ENCODE measurements at places on chromosomes 7 and 10.

GRCh38 chr7:122092964-122093797 lies 50.9 kb downstream of the AASS start:
- peak; percentile 54 for DNase-seq

- DNase-seq, result no peak
Measured at GRCh38 chr10:57145548-57145947, 784.5 kb upstream of the ZWINT start.

DNA sequence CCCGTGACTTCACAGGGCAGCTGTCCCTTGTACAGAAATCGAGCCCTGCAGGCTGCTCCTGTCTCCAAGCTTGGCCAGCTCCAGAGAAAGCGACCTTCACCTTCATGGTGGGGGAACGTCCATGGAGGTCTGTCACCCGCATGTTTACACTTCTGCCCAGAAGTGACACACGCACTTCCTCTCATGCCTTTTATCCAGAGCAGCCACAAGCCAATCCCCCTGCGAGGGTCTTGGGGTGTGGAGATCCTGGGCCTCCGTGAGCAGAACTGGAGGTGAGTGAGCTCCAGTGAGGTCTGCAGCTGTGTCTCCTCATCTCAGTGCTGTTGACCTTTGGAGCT lies 139.0 kb upstream of the TNS3 start:
- no peak for DNase-seq

- no peak for DNase-seq
Measured at GRCh38 chr10:43124574-43125273, 13.5 kb upstream of the CSGALNACT2 start.

DNA sequence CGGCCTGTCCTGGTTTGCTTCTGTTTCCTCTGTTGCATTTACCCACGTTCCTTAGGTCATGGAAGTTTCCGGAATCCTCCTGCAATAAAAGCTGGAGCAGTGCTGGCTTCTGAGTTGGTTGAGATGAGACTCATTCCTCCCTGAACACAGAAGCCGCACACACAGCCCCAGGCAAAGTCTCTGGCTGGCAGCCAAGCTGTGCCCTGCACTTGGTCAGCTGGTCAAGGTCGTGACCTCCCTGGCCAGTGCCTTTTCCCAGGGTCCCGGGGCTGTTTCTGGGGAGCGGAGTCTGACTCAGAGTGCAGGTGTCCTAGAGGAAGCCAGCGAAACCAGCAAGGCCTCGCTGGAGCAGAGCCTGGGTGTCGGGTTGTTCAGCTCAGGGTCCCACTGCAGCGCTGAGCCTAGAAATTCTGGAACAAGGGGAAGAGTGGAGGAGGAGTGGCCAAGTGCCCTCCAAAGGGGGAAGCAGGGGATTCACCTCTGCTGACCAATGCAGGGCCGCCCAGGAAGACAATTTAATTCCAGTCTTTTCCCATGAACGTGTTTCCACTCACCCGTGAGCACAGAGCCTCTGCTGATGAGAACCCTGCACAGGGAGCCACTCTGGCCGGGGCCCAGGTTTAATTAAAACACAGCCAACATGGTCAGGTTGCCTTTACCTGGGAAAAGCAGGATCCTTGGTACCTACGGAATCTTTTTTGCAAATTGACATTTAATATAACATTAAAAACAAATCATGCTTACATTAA lies 245.5 kb upstream of the PPP2R2D start:
- no peak for DNase-seq

GRCh38 chr7:39043531-39043930 lies 65.8 kb downstream of the POU6F2 start:
- no peak for DNase-seq

DNA sequence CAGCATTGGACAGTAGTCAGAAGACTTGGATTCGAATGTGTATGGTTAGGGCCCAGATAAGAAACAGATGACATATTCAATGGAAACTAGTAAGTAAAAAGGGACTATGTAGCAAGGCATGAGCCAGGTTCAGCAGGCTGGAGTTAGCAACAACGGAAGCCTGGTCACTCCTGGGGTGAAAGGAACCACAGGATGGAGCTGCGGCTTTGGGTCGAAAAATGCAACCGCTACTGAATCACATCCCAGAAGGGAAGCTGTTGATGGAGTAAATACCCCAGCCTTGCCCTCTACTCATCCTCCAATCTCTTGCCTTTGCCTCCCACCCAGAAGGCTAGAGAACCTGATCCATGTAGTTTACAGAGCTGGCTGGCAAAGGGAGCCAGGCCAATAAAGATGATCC lies 37.5 kb upstream of the EGR2 start:
- DNase-seq, result peak; percentile 55

DNA sequence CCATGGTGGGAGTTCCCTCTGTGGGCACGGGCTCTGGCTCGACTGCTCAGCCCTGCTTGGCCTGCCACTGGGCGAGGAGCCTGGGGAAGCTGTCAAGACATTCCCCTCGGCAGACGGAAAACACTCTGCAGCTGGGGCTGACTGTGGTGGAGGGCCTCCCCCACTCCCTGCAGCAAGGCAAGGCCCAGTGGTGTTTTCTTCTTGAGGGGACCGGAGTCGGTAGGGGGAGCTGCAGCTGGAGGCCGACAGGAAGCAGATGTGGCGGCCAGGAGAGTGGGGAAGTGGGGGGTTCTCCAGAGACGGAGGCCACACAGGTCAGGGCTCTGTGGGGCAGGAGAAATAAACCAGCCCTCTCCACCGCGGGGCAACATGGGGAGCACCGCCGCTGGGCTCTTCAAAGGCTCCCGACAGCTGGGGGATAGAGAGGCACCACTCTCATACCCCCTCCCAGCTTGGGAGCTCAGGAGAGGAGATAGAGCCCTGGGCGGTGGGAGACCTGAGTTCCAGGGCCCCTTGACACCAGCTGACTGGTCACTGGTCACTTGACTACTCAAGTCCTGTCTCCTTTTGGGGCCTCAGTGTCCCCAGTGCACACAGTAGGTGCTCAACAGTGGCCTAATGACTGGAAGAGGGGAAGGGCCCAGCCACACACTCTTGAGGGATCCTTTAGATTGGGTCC lies 43.4 kb downstream of the PPIF start:
- peak; percentile 24 for DNase-seq

DNA sequence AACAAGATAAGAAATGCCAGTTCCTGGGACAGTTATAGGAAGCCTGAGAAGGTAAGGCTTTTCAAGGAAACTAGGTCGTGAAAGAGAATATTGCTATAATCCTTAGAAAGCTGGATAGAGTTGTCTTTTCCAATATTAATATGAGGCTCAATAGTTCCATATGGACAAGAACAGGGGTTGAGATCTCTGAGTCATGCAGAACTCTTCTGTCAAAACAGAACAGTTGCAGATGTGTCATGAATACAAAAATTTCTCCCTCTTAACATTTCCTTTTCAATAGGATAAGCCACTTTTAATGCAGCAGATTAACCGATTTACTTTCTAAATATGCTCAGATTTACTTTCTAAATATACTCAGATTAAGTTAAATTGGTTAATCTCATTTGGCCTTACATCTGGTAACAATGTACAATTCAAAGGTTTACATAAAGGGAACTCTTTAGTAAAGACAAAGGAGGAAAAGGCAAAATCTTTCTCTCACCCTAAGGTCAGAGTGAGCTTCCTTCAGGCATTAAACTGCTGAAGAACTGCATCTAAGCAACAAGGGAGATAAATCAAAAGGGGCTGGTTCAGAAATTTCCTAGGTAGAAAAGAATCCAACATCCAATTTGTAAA lies 104.7 kb upstream of the PCDH15 start:
- DNase-seq, result no peak

DNA sequence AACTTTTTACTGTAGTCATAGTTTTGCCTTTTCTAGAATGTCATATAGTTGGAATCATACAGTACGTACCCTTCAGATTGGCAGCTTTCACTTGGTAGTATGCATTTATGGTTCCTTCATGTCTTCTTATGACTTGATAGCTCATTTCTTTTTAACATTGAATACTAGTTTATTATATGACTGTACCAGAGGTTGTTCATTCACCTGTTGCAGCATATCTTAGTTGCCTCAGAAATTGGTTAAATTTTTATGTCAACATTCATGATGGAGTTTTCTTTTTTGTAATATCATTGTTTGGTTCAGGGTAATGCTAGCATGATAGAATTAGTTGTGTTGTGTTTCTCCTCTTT lies 94.8 kb upstream of the CDK13 start:
- no peak for DNase-seq

DNA sequence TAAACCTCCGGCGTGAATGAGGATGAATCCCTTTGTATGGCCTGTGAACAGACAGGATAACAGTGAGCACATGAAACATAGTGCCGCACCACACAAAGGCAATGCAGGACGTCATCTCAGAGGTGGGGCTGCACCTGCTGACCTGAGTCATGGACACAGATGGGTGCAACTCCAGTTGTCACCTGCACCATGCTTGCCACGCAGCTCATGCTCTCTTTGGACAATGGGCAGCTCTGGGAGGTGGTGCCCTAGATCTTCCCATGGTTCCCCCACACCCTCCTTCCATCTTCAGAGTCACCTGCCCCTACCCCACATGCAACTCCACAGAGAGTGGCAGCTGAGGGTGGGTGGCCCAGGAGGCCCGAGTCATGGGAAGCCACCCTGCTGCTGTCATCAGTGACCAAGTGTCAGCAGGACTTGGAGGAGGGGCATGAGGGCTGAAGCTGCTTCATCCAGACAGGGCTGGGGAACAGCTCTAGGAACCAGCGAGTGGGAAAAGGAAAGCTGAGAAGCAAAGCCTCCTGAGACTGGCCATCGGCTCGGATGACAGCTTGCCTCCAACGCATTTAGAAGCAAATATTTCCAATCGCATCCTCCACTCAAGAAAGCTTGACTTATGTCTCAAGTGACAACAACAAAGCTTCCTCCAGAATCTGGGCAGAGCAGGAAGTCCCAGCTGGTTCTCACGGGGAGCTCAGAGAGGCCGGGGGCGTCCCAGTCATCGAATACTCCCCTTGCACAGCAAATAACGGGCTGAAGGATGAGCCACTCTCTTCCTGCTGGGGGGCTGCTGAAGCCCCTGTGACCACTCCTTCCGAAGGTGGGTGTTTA lies 27.1 kb downstream of the VIPR2 start:
- DNase-seq, result no peak

- DNase-seq, result no peak
Measured at GRCh38 chr10:1015688-1016087, 10.0 kb downstream of the IDI2 start.

DNA sequence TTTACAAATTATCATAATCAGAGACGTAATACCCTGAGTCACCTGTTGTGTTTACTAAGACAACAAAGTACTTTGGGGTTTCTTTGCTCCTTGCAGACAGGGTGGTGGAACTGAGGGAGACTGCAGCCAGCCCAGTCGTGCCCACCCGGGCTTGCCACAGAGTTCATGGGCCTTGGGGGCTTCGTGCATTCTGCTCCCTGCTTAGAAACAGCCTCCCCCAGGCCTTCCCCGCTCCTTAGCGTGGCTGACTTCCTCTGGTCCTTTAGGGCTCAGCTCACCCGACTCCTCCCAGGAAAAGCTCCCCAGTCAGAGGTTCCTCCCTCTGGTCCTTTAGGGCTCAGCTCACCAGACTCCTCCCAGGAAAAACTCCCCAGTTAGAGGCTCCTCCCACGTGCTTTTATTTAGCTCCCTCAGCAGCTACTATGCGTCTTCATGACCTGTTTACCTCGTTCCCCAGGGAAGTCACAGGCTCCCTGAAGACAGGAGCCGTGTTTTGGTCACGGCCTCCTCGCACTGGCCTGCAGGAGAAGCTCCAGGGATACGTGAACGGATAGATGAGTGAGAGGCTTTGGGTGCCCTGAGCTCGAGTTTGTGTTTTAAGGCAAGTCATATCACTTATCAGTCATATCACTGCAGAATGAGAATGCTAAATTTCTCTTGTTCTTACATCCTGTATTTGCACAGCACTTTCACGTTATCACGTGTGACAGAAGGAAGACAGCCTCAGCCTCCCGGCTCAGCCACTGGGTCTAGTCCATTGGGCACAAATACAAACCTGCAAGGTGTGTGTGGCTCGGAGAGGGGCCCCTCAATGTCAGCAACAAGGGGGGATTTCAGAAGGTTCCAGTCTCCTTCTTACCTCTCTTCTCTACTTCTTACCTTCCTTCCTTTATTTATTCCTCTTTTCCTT lies 52.7 kb upstream of the VIPR2 start:
- peak; percentile 70 for DNase-seq

DNA sequence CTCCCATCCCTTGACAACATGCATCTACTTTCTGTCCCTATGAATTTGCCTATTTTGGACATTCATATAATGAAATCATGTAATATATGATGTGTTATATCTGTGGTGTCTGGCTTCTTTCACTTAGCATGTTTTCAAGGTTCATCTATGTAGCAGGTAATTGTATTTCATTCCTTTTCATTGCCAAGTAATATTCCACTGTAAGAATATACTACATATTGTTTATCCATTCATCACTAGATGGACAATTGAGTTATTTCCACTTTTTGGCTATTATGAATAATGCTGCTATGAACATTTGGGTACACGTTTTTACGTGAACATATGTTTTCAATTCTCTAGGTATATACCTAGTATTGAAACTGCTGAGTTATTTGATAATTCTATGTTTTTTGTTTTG lies 238.2 kb downstream of the PTEN start:
- no peak for DNase-seq

GRCh38 chr10:86945361-86946212 lies 11.8 kb downstream of the MMRN2 start:
- DNase-seq, result no peak

- no peak for DNase-seq
Measured at GRCh38 chr7:26006426-26006825, 145.6 kb upstream of the NFE2L3 start.

- no peak for DNase-seq
Measured at GRCh38 chr10:454860-455259, 234.6 kb downstream of the DIP2C start.

DNA sequence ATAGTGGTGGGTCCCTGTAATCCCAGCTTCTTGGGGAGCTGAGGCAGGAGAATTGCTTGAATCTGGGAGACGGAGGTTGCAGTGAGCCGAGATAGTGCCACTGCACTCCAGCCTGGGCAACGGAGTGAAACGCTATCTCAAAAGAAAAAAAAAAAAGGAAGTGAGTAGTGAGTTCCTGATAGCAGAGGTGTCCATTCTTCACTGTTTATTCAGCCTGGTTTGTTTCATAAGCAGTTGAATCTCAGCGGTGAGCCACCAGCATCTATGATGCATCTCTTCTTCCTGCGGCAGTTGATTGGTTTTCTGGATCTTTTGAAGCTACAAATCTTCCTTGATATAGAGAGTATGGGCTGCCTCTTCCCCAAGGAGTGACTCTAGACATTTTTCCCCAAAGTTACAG lies 316.1 kb upstream of the MTPN start:
- no peak for DNase-seq

GRCh38 chr10:114548662-114549061 lies 109.4 kb downstream of the ABLIM1 start:
- DNase-seq, result no peak

- no peak for DNase-seq
Measured at GRCh38 chr7:2566348-2566889, 7.6 kb downstream of the IQCE start.

DNA sequence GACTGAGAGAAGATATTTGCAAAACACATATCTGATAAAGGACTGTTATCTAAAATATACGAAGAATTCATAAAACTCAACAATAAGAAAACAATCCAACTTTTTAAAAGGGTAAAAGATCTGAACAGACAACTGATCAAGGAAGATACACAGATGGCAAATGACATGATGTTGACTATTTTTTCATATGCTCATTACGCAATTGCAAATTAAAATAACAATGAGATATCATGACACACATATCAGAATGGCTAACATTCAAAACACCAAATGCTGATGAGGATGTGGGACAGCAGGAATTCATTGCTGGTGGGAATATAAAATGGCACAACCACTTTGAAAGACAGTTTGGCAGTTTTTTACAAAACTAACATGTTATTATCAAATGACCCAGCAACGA lies 8.9 kb downstream of the DENND11 start:
- no peak for DNase-seq

Data from activated T-cell treated with anti-CD3 and anti-CD28 coated beads, Interleukin-2, amount 50 U/mL, for 24 hours (primary cell).